Fibroblast of skin of right quadriceps (primary cell): ENCODE measurements at places on chromosomes 11 and 22.

GRCh38 chr22:43587574-43587973, 175.8 kb downstream of the MPPED1 start:
- DNase-seq, result peak; percentile 8

GRCh38 chr11:67310246-67311050, 7.1 kb downstream of the SSH3 start:
- DNase-seq, result no peak

DNA sequence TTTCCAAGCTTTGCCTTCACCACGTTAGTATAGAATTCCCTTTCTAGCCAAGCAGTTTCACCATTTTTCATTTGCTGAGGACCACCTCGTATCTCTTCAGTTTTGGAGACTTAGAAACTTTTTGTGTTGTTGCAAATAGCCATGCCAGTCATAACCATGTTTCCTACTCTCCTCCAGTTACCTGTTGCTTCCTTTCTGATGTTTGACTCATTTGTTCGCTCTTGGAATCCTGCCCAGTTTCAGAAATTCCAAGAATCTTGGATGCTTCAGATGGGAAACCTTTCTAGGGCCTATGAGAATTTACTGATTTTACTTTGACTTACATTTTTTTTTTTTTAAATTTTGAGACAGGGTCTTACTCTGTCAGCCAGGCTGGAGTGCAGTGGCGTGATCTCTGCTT, 65.4 kb downstream of the PPP6R3 start:
- DNase-seq, result peak; percentile 78

DNA sequence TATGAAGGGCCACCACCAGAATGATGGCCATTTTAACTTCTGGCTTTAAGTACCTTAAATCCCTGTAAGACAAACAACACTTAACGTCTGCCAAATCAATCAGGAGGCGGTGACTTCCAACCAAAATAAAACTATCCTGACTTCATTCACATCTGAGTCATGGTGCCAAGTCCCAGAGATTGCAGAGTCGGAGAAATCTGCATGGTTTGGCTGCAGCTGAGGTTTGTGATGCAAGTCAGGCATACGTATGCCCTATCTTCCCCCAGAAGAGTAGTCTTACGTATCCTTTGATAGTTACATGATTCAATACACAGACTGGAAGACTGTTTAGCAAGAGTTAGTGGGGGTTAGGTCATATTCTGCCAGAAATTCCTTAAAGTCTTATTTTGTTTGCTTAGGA, 1.7 kb upstream of the GAB2 start:
- peak; percentile 97 for DNase-seq

DNA sequence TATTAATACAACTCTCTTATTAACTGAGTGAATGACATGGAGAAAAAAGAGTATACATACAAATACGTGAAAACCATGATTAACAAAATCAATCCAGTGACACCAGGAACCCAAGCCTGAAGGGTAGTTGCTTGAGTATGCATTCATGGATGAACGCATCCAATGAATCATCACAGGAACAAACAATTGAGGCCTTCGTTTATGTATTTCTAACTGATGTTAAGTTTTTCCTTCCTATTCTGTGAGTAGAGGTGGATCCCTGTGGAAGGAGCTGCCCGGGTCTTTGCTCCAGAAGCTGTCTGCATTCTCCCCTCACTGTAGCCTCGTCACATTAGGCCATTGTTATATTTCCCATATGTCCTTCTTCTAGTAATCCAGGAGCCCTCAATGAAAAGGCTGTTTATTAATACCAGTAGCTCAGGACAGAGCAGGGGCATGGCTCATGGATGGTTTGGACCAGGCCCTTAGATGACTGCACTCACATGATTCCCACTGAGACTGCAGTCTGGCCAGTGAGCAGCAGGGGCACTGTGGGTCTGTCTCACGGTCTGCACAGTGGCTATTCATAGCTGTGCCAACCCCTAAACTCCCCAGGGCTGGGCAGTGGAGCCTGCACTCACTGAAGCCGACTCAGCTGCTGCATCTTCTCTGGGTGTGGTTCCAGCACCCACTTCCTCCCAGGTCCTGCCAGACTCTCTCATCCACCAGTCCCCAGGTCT, 128.1 kb upstream of the TOP3B start:
- DNase-seq, result peak; percentile 48

DNA sequence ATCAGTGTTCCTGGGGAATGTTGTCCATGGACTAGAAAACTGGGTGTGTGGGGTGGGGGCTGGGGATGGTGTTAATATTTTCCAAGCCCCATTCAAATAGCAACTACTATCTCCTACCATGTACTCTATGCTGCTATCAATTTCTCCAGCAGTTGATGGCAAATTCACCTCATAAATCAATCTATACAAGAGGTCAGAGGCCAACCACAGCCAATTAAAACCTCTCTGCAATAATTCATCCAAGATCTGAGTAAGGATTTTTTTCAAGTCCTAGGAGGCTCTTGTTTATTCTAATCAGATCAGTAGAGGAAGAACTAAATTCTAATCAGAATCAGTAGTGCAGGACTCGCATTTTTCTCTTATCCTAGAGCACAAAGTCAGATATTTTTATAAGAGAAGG, 73.4 kb upstream of the WT1 start:
- no peak for DNase-seq

- DNase-seq, result no peak
These were observed 32.6 kb upstream of the GRK2 start for GRCh38 chr11:67233584-67234190.

GRCh38 chr22:42439021-42439567, 6.9 kb upstream of the NFAM1 start:
- no peak for DNase-seq

DNA sequence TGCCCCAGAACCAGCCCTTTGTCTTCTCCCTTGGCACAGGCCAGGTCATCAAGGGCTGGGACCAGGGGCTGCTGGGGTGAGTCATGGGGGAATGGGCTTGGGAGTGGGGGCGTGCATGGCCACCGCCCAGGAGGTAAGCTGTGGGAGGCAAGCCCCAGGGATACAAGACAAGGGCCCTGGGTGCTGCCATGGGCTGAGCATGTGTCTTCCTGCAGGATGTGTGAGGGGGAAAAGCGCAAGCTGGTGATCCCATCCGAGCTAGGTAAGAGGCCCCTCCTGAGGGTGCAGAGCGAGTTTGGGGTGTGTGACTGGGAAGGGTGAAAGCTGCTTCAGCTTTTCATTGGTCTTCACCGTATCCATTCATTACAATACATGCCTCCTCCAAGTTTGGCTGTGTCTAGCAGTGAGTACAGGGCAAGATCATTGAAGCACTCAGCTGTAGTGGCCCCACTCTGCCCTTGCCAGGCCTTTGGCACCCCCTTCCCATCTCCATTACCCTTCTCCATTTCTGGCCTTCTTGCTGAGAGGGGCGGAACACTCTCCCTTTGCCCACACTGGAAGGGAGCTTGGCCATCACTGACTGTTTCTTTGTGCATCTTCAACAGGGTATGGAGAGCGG, 2.5 kb downstream of the FKBP2 start:
- no peak for DNase-seq

GRCh38 chr11:73257342-73258103, 14.6 kb upstream of the P2RY6 start:
- peak; percentile 93 for DNase-seq

GRCh38 chr11:74465291-74465708, 2.0 kb downstream of the KCNE3 start:
- DNase-seq, result no peak

- DNase-seq, result no peak
These were observed 1.6 kb downstream of the ARSA start for GRCh38 chr22:50626314-50626849.

DNA sequence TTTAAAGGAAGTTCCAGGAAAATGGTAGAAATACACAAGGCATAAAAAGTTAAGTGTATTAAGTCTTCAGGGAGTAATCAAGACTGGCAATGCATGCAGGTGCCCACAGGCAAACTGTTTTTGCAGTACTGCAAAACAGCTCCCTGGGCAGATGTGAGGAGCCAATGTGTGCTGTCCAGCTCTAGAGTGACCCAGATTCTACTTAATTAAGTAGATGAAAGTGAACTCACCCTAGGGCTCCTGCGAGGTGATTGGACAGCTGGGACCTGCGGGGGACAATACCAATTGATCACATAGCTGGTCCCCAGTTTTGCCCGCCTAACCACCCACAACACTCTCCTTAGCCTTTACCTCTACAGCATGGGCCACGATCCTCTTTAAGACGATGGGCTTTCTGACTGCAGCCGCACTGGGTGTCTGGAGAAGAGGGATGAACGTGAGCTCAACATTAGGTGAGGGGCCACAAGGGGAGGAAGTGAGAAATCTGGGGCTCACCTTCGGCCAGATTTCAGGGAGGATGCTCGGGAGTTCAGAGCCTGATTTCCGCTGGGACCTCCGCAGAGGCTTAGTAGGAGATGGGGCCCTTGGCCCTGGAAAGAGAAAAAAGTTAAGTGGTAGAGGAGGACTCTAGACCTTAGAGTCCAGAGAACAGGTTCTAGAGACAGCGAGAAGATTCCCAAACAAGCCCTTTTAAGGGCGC, 556 bp downstream of the CDCA5 start:
- no peak for DNase-seq

DNA sequence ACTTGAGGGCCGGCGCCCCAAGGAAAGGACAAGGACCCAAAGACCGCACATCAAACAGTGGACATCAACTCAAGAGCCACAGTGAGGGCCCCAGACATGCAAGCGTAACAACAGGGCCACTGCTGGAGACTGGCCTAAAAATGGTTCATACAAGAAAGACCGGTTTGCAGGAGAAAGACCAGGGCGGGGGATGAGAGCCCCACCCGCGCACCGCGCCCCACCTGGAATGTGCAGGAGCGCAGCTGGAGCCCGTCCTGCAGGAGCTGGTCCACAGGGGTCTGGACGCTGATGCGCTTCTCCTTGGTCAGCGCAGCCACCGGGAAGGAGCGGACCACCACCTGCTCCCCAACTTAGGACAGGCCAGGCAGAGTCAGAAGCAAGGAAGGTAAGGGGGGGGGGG, 13.9 kb downstream of the SBF1 start:
- no peak for DNase-seq

- DNase-seq, result no peak
These were observed 1.7 kb downstream of the CLPB start for GRCh38 chr11:72432347-72433287.

GRCh38 chr22:17384612-17385330, 15.5 kb downstream of the CECR2 start:
- no peak for DNase-seq

GRCh38 chr11:129434641-129435498, 59.2 kb downstream of the BARX2 start:
- DNase-seq, result no peak

GRCh38 chr22:21570398-21570797, 2.9 kb downstream of the UBE2L3 start:
- no peak for DNase-seq

DNA sequence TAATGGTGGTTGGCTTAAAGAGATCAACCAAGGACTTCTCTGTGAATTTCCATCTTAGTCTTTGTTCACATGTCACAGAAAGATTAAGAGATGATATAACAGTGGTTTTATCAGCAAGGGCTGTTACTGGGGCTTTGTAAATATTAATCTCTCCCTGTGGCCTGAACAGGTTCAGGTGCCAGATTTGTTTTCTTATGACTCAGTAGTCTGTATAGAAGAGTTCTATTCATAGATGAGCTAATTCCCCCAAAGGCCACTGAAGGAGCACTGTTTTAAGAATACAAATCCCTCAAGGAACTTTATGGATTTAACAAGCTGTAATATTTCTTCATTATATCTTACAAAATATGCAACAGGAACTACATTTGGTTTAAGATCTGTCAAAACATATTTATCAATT, 50.4 kb downstream of the TCP11L1 start:
- DNase-seq, result no peak

DNA sequence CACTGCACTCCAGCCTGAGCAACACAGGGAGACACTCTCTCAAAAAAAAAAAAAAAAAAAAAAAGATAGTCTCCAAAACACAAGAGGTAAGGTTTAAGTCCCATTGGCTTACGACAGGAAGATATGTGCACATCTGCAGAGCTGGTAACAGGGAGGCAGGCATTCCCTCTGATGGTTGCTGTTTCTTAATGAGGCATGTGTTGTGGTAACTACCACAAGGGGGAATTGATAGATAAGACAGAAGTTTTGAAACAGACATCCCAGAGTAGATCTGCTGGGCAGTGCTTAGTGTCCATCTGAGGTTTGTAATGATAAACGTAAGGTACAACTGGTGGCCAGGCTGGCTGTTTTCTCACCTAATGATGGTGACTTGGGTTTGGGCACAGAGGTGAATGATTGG, 4.7 kb downstream of the EIF1AD start:
- DNase-seq, result no peak

GRCh38 chr11:46253258-46254132, 24.0 kb upstream of the CREB3L1 start:
- DNase-seq, result peak; percentile 74

DNA sequence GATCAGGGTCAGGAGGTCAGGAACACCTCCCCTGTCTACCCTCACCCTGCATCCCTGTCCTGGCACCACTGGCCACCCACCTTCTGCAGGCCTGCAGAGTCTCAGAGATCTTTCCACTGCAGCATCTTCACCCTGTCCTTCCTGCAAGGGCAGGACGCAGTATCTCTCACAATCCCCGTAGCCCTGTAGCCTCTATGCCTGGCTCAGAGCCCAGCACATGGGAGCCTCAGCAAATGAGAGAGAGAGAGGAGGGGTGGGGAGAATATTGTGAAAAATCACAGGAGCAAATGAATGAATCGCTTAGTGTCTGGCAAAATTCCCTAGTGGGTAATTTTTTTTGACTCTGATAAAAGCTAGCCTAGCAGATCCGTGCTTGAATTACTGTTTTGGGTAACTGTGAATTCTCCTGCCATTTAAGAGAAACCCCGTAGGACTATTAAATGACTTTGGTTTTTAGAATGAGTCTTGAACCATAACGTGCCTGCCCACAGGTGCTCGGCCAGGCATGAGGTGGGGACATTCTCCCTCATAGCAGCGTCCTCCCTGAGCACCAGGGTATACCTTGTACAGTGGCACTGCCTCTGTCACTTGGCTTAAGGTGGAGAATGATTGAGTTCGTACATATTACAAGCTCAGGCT, 91.5 kb downstream of the MORC2 start:
- peak; percentile 27 for DNase-seq

GRCh38 chr11:77993902-77994301, 566 bp downstream of the INTS4 start:
- no peak for DNase-seq

- peak; percentile 33 for DNase-seq
These were observed 89.0 kb downstream of the MUC15 start for GRCh38 chr11:26483108-26483507.
